Heart right ventricle (tissue), 16 donors: ENCODE measurements at places on chromosomes 16 and 17. TPM values are rescaled to one million over a fixed set of nuclear protein-coding genes. Genes with fewer than 3 reads are reported as not detected.

DNA sequence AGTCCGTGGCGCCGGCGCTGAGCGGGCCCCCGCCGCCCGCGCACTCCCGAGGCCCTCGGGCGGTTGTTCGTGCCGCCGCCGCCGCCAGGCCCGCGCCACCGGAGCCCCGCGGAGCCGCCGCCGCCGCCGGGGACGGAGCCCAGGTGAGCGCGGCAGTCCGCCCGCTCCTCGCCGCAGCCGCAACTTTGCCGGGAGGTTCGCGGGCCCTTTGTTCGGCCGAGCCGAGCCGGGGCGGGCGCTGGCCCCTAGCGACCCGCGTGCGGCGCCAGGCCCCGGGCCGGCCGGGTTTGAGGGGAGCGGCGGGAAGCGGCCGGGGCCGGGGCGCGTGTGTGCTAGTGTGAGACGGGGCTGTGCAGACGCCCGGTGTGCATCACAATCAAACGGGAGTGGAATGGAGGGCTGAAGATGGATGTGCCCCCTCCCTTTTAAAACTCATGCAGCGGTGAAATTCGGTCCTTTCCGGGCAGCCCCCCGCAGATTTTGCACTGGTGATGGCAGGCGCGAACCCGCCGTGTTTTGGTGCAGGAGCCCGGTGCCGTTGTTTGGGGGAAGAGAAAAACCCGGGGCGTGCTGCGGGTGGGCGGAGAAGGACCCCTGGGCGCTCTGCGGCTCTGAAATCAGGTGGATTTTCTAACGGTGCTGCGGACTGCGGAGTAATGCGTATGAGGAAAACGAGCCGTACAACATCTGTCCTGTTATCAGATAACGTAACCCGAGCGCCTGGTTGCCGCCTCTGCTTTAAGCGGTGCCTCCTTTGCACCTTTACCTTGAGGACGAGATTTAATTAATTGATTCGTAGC lies 823 bp downstream of the TNRC6C start:
- peaks cover 60% of the 10 kb centered on the region for H3K4me1 ChIP-seq
- peak overlapping the region; percentile 65 for H3K27ac ChIP-seq
- H3K4me3 ChIP-seq: peak overlapping the region; percentile 75
- H3K36me3 ChIP-seq: no peaks in the 10 kb centered on the region

DNA sequence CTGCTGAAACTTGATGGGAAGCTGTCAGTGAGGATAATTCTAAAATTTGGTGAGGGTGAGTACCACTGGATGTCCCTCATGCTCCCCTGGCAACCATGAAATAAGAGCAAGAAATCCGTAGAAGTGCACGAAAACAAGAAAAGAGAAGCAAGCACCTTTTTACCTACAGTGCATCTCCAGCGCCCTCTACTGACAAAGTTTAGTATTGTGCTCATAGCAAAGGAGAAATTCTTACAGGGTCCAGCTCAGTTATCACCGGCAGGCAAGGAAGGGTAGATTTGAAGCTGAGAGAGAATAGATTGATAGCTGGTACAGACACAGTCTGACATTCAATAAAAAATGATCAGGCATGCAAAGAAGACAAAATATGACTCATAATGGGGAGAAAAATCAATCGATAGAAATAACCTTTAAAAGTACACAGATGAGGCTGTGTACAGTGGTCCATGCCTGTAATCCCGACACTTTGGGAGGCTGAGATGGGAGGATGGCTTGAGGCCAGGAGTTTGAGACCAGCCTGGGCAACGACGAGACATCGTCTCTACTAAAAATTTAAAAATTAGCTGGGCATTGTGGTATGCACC lies 28.3 kb upstream of the TEX2 start:
- H3K27ac ChIP-seq: no peak overlapping the region
- H3K4me3 ChIP-seq: no peak overlapping the region
- no peak for DNase-seq
- no peaks in the 10 kb centered on the region for H3K27me3 ChIP-seq
- H3K36me3 ChIP-seq: no peaks in the 10 kb centered on the region
- peaks cover 4% of the 10 kb centered on the region for H3K4me1 ChIP-seq

Gene TRAPPC2L
- 37.5 TPM for polyA plus RNA-seq

DNA sequence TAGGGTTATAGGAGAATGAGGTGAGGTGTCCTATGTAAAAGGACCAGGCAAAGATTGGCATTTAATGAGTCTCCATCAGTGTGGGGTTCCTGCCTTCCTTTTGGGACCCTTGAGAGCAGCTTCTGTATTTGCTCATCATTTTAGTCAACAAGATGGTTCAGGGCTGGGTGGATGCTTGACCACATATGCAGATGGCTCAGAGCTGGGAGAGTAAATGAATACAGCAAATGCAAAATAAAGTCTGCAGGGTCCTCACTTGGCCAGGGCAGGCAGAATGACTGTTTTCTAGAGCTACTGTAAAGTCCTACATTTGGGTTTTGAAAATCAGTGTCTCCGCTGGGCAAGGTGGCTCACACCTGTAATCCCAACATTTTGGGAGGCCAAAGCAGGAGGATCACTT lies 57.2 kb upstream of the ETV4 start:
- H3K27me3 ChIP-seq: no peaks in the 10 kb centered on the region
- no peak overlapping the region for H3K4me3 ChIP-seq
- no peaks in the 10 kb centered on the region for H3K36me3 ChIP-seq

Gene GP1BA
- 0.04 TPM for polyA plus RNA-seq

GRCh38 chr16:88473666-88474534 lies 20.8 kb downstream of the ZFPM1 start:
- H3K27me3 ChIP-seq: no peaks in the 10 kb centered on the region
- H3K36me3 ChIP-seq: no peaks in the 10 kb centered on the region
- H3K27ac ChIP-seq: no peak overlapping the region
- H3K4me1 ChIP-seq: peaks cover 15% of the 10 kb centered on the region

GRCh38 chr17:41523787-41524186 lies 4.3 kb downstream of the KRT19 start:
- no peak overlapping the region for H3K4me3 ChIP-seq
- peaks cover 9% of the 10 kb centered on the region for H3K4me1 ChIP-seq
- no peaks in the 10 kb centered on the region for H3K36me3 ChIP-seq
- H3K27me3 ChIP-seq: peaks cover 8% of the 10 kb centered on the region

Gene GPR179
- polyA plus RNA-seq: under 0.01 TPM

- no peak overlapping the region for H3K4me3 ChIP-seq
- H3K36me3 ChIP-seq: no peaks in the 10 kb centered on the region
- H3K4me1 ChIP-seq: peaks cover 39% of the 10 kb centered on the region
- no peaks in the 10 kb centered on the region for H3K27me3 ChIP-seq
- H3K27ac ChIP-seq: no peak overlapping the region
Measured at GRCh38 chr17:75642182-75642783, 9.0 kb downstream of the SMIM5 start.

- H3K36me3 ChIP-seq: peaks cover 66% of the 10 kb centered on the region
- H3K4me1 ChIP-seq: no peaks in the 10 kb centered on the region
- no peaks in the 10 kb centered on the region for H3K27me3 ChIP-seq
Measured at GRCh38 chr17:42541041-42541833, 5.2 kb downstream of the NAGLU start.

GRCh38 chr16:2482708-2483534 lies 8.0 kb downstream of the TBC1D24 start:
- H3K4me1 ChIP-seq: peaks cover 38% of the 10 kb centered on the region
- no peaks in the 10 kb centered on the region for H3K27me3 ChIP-seq
- DNase-seq: no peak
- no peak overlapping the region for H3K4me3 ChIP-seq
- H3K27ac ChIP-seq: peak overlapping the region; percentile 44

DNA sequence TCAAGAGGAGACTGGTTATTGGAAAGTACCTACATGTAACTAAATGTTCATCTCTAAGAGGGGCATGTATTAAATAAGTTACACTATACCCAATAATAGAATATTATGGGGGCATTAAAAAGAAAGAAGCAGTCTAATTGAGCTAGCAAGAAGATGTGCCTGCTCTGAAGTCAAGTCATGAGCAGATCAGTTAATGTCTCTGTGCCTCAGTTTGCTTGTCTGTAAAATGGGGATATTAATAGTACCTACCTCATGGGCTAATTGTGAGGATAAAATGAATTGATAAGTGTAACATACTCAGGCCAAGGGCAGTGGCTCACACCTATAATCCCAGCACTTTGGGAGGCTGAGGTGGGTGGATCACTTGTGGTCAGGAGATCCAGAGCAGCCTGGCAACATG lies 3.0 kb downstream of the CNGB1 start:
- H3K27ac ChIP-seq: no peak overlapping the region
- DNase-seq: no peak
- H3K4me3 ChIP-seq: no peak overlapping the region
- H3K36me3 ChIP-seq: no peaks in the 10 kb centered on the region
- H3K4me1 ChIP-seq: no peaks in the 10 kb centered on the region

- H3K4me1 ChIP-seq: peaks cover 57% of the 10 kb centered on the region
- H3K27ac ChIP-seq: peak overlapping the region; percentile 95
- peaks cover 4% of the 10 kb centered on the region for H3K36me3 ChIP-seq
- no peak for DNase-seq
- H3K4me3 ChIP-seq: peak overlapping the region; percentile 75
Measured at GRCh38 chr17:56909742-56910508, 3.9 kb downstream of the TRIM25 start.

DNA sequence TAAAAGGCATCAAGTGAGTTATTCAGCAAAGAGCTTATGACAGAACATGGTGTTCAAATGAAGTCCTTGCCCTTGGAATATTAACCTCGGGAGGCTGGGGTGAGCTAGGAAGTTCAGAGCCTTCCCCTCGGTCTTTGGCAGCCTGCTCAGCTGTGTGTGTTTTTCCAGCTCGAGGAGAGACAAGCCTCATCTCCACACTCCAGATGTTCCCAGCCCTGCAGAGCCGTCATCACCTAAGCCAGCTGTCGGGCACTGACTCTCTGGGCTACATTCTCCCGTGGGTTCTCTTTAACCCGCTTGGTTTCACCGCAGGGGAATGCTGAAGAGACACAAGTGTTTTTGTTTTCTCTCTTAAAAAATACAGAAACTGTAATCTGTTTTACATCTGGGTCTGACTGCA lies 47.1 kb downstream of the IRX3 start:
- no peaks in the 10 kb centered on the region for H3K27me3 ChIP-seq
- H3K36me3 ChIP-seq: no peaks in the 10 kb centered on the region
- H3K4me3 ChIP-seq: no peak overlapping the region
- peak; percentile 37 for DNase-seq
- H3K4me1 ChIP-seq: peaks cover 4% of the 10 kb centered on the region
- peak overlapping the region; percentile 46 for H3K27ac ChIP-seq

- H3K4me1 ChIP-seq: no peaks in the 10 kb centered on the region
- H3K27ac ChIP-seq: no peak overlapping the region
- no peaks in the 10 kb centered on the region for H3K36me3 ChIP-seq
- H3K27me3 ChIP-seq: peaks cover 61% of the 10 kb centered on the region
- DNase-seq: no peak
Measured at GRCh38 chr16:1027501-1027815, 45.1 kb upstream of the SSTR5 start.

GRCh38 chr17:33242375-33243124 lies 50.5 kb downstream of the ASIC2 start:
- H3K27ac ChIP-seq: no peak overlapping the region
- no peak for DNase-seq
- no peaks in the 10 kb centered on the region for H3K4me1 ChIP-seq
- peaks cover 22% of the 10 kb centered on the region for H3K27me3 ChIP-seq
- no peak overlapping the region for H3K4me3 ChIP-seq

- no peak for DNase-seq
- H3K27me3 ChIP-seq: no peaks in the 10 kb centered on the region
- no peak overlapping the region for H3K27ac ChIP-seq
Measured at GRCh38 chr16:10731790-10732189, 11.9 kb upstream of the NUBP1 start.

GRCh38 chr16:88499836-88500251 lies 46.8 kb downstream of the ZFPM1 start:
- peak overlapping the region; percentile 40 for H3K27ac ChIP-seq
- H3K36me3 ChIP-seq: no peaks in the 10 kb centered on the region
- no peak for DNase-seq
- H3K4me3 ChIP-seq: no peak overlapping the region

Gene CLEC19A
- not detected for polyA plus RNA-seq

GRCh38 chr17:28634206-28634865 lies 10.6 kb downstream of the BLTP2 start:
- no peaks in the 10 kb centered on the region for H3K4me1 ChIP-seq
- H3K27me3 ChIP-seq: no peaks in the 10 kb centered on the region
- H3K4me3 ChIP-seq: no peak overlapping the region
- no peak overlapping the region for H3K27ac ChIP-seq

DNA sequence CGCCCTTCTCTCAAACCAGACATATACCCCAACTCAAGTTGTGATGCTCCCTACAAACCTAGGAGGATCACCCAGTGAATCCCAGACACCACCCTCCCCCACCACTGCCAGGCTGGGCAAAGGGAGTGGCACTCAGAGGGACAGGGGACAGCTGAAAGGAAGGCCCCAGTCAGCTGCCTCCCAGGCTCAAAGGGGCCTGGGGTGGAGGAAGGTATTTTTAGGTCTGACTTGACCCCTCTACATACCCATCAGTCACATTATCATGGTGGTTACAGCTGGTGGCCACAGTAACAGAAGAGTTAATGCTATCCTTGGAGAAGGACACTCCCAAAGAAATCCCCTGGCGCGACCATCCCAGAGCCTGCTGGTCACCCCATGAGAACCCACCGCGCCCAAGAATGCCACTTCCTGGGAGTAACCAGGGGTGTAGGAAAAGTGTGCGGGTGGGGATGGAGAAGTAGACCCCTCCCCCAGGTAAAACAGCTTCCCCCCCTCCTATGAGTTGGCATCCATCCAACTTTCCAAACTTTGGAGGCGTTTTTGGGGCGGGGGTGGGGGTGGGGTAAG lies 1.1 kb downstream of the CACNB1 start:
- no peak for DNase-seq
- peak overlapping the region; percentile 86 for H3K4me3 ChIP-seq
- no peak overlapping the region for H3K27ac ChIP-seq
- no peaks in the 10 kb centered on the region for H3K36me3 ChIP-seq

DNA sequence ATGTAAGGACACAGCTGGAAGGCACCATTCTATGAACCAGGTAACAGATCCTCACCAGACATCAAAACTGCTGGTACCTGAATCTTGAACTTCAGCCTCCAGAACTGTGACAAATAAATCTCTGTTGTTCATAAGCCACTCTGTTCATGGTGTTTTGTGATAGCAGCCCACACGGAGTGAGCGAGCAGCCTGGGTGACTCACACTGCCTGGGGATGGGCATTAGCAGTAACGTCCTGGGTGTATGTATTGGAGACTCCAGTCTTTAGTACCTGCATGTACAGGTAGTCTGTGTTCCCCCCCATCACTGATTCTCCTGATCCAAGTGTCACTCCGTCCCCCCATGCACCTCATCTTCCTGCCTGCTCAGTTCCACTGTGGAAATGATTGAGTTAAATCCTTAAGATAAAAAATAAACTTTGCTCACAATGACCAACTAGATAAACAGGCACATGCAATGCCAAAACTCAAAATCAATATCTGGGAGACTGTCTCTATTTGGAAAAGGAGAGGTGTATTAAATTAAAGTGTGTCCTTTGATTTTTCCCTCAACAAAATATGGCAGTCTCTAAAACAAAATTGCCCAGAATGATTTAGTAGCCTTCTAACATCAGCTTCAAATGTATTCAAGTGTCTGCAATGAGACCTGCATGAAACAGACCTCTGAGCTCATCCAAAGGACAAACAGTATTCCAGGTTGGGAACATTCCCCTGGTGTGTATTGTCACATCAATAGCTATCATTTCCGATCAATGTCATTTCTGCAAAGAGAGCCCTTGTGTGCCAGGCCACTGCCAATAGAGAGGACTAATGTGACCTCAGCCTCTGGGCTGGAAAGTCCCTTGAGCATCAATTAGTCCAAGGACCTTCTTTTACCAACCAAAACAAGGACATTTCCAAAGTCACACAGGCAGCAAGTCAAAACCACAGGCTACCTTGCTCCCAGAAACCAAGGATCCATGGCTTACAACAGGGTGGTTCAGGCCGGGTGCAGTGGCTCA lies 12.2 kb upstream of the VAT1L start:
- no peak overlapping the region for H3K27ac ChIP-seq
- H3K27me3 ChIP-seq: no peaks in the 10 kb centered on the region
- DNase-seq: no peak
- no peak overlapping the region for H3K4me3 ChIP-seq
- H3K4me1 ChIP-seq: no peaks in the 10 kb centered on the region
